ENCODE measurements at places on chromosomes 13 and 19. TPM values are rescaled to one million over a fixed set of nuclear protein-coding genes. Genes with fewer than 3 reads are reported as not detected.

The ZNF836 gene
- total RNA-seq: 1.1 TPM

The ZNF547 gene
- total RNA-seq: 1.4 TPM

The HCN2 gene
- total RNA-seq: 26.6 TPM

The FCGBP gene
- 1.2 TPM for total RNA-seq

The HPN gene
- total RNA-seq: 0.08 TPM

The NLRP9 gene
- not detected for total RNA-seq

The FCAR gene
- not detected for total RNA-seq

The ZNF530 gene
- total RNA-seq: 5.4 TPM

The ZNF101 gene
- 5.7 TPM for total RNA-seq

The TSSK6 gene
- total RNA-seq: 1.5 TPM

The FAM98C gene
- 27.1 TPM for total RNA-seq

The SPACA4 gene
- total RNA-seq: not detected

All from A549 treated with AZD2906 at 1 μM for 4 hours (cell line).